ENCODE measurements at places on chromosomes 5 and 9.
A peak's percentile ranks its signal among the peaks of the same experiment; 100 is the strongest.

DNA sequence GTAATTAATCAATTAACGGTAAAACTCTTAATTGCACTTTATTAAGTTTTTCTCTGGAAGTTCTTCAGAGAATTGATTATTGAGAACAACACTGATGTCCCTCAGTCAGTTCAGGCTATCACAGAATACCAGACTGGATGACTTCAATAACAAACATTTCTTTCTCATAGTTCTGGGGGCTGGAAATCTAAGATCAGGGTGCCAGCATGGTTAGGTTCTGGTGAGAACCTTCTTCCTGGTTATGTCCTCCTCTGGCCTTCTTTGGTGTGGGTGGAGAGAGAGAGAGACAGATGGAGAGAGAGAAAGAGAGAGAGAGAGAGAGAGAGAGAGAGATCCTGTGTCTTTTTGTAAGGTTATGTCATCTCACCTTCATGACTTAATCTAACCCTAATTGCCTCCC, 71.4 kb upstream of the DAP start:
- no peak for DNase-seq

- peak; percentile 11 for DNase-seq
These were observed at the start of gene ADAMTS2 for GRCh38 chr5:179345433-179346321. ADAMTS2 (minus strand) TSS chr5:179345461; CDS start chr5:179345328, 133 bp downstream.

DNA sequence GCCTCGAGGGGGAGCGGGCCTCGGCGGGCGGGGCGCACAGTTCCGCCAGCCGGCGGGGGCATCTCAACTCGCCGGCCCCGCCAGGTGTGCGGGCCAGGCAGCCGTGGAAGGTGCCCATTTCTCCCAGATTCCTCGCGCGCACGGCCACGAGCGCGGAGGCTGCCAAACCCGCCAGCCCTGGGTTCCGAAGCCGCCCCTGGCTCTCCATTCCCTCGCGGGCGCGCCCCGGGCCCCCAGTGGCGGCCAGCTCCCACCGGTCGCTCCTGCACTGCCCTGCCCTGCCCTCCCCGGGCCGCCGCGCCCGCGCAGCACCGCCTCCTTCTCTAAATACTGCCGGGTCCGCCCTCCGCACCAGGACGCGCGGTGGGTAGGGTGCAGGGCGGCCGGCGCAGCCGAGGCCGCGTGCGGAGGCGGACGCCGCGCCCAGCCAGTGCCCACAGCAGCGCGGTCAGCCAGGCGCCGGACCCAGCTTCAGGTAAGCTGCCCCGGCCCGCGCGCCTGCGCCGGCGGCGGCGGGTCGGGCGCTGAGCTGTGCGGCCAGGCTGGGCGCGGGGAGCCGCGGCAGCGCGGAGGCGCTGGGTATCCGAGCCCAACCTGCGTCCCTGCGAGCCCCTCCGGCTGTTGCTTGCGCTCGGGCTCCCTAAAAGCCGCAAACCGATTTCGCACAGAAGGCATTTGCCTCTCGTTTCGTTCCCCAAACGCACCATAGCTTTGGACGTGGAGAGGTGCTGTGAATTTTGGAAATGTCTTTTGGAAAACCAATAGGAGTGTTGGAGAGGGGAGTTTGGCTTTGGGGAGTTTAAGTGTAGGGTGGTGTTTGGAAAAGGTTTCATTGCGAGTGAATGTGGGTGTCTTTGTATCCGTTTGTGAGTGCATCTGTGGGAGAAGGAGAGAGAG, at the start of gene TMEM171:
TMEM171 (plus strand) TSS at position 354 of the 897 bp plus-strand sequence. CDS start 2,799 bp downstream, outside the sequence.
- peak; percentile 39 for DNase-seq

GRCh38 chr5:74209571-74209970, 431.0 kb downstream of the ENC1 start:
- DNase-seq, result no peak

- DNase-seq, result no peak
These were observed 21.4 kb upstream of the BASP1 start for GRCh38 chr5:17196024-17196423.

GRCh38 chr9:4519604-4520003, 29.3 kb downstream of the SLC1A1 start:
- no peak for DNase-seq

DNA sequence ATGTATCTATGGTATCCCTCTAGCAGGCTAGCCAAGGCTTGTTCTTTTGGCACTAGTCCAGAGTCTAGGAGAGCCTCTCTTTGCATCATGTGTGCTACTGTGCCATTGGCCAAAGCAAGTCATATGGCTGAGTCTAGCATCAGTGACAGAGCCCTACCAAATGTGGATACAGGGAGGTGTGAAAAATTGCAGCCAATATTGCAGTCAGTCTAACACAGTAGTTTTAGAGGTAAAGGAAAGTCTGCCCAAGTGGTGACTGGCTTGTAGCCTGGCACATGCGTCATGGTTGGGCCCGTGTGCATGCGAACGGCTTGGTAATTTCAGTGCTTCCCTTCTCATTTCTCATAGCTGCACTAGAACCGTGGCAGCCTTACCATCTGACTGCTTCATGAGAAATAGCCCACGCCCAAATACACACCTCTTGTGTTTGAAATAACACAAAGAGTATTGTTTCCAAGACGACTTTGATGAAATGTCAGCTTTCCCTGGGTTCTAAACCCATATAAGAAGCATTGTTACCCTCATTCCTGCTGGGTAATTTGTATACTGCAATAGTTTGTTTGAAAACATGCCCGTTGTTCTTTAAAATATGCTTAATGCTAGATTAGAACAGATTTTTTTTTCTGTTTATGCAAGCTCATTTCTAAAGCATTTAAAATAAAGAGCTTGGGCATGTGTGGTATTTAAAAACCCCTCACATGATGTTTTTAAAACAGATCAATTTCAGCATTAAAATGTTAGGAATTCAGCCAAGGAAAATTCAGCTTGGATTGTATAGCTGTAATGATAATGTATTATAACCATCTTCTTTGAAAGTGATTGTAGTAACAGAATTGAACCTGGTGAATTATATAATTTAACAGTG, 113.2 kb downstream of the TLE4 start:
- no peak for DNase-seq

DNA sequence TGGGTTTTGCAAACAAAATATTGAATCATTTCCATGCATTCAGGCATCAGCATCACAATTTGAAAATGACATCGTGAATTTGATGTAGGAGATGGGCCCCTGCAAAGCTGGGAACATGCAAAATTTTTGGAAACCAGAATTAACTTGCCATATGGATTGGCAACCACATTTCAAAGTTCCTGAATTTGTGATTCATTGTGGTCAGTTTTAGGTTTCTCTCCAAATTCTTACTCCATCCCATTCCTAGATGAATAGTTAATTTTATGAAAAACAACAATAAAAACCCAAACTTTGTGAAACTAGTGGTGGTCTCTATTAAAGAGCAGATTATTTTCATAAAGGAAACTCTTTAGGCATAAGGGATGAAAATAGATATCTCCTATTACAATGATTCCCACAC, 107.8 kb upstream of the SLIT3 start:
- DNase-seq, result peak; percentile 51

GRCh38 chr5:158822099-158822498, 277.6 kb downstream of the EBF1 start:
- DNase-seq, result no peak

- DNase-seq, result peak; percentile 9
These were observed 79.6 kb upstream of the RNU6ATAC start for GRCh38 chr9:134243778-134244467.

GRCh38 chr5:56478062-56478461, 244.9 kb upstream of the ANKRD55 start:
- no peak for DNase-seq

GRCh38 chr9:125484350-125485282, 222.4 kb downstream of the MAPKAP1 start:
- DNase-seq, result peak; percentile 6

GRCh38 chr5:156850206-156850751, at the start of gene PPP1R2B:
PPP1R2B (plus strand) TSS chr5:156850295; CDS start chr5:156850563, 268 bp downstream.
- no peak for DNase-seq

GRCh38 chr5:45484781-45485180, 211.4 kb downstream of the HCN1 start:
- no peak for DNase-seq

- DNase-seq, result no peak
These were observed 176.4 kb downstream of the C5orf15 start for GRCh38 chr5:133792024-133792423.

- DNase-seq, result peak; percentile 35
These were observed 8.0 kb downstream of the PDCD1LG2 start for GRCh38 chr9:5518171-5518936.

- no peak for DNase-seq
These were observed 338.5 kb downstream of the CETN3 start for GRCh38 chr5:90071066-90071465.

DNA sequence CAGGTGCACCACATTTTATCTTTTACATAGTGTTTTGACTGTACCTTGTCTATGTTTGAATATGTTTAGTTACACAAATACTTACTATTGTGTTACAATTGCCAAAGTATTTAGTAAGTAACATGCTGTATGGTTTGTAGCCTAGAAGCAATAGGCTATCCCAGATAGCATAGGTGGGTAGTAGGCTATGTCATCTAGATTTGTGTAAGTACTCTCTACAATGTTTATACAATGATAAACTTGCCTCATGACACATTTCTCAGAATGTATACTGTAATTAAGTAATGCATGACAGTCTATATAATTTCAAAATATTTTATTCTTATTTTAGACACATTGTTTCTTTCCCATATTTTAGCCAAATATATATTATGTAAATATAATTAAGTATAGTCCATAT, 836.8 kb upstream of the CDH9 start:
- DNase-seq, result no peak

- DNase-seq, result peak; percentile 53
These were observed 45.9 kb upstream of the APC start for GRCh38 chr5:112691758-112692157.

GRCh38 chr5:148374690-148375360, 8.9 kb upstream of the FBXO38 start:
- DNase-seq, result peak; percentile 51

DNA sequence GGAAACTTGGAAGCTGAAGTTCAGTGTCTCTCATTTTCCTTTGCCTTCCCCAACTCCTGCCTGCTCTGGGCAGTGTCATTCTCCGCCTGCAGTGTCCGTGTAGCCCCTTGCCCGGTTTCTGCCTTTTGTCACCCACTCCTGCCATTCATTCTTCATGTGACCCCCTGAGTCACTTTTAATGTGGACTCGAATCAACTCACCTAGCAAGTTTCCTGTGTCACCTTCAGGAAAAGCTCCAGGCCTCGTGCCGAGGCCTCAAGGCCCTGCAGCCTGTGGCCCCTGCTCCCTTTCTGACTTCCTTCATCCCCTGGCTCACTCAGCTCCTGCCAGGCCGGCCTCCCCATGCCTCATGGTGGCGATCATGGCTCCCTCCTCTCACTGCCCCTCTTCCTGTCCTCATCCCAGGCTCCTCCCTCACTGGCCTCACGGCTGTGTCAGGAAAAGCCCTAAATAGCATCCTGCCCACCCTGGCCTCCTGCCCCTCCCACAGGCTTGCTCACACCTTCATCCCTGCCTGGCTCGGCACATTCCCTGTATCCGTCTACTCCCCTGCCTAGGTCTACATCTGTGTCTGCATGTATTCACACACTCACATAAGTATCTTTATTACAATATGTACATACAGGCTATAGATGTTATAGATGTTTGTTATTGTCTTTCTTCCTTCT, 294.9 kb downstream of the MED10 start:
- DNase-seq, result no peak

- DNase-seq, result no peak
These were observed 60.1 kb downstream of the SEMA4D start for GRCh38 chr9:89437772-89438171.

DNA sequence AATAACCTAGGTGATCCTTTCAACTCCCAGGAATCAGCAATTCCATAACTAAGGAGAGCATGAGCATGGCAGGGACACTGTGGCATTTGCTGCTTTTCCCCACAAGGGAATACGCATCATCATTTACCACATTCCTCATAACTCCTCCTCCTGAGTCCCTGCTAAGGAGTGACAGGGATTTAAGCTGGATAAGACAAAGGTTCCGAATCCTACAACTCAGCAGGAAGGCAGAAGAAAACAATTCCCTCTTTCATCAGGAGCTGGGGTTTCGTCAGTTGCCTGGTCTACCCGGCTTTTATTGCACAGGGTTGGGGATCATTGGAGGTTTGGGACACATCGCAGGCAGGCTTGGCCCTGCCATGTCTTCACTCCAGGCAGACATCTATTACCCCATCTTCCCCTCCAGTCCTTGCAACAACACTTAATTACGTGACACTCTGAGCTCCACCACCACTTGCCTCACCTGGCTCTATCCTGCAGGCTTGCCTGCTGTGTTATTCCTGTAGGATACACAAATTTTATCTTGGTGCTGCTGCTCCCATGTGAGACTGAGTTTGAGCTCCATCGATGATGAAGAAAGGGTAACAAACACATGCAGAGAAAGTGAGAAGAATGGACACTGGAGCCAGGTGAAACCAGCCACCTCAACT, 563.0 kb upstream of the KLF4 start:
- peak; percentile 36 for DNase-seq

DNA sequence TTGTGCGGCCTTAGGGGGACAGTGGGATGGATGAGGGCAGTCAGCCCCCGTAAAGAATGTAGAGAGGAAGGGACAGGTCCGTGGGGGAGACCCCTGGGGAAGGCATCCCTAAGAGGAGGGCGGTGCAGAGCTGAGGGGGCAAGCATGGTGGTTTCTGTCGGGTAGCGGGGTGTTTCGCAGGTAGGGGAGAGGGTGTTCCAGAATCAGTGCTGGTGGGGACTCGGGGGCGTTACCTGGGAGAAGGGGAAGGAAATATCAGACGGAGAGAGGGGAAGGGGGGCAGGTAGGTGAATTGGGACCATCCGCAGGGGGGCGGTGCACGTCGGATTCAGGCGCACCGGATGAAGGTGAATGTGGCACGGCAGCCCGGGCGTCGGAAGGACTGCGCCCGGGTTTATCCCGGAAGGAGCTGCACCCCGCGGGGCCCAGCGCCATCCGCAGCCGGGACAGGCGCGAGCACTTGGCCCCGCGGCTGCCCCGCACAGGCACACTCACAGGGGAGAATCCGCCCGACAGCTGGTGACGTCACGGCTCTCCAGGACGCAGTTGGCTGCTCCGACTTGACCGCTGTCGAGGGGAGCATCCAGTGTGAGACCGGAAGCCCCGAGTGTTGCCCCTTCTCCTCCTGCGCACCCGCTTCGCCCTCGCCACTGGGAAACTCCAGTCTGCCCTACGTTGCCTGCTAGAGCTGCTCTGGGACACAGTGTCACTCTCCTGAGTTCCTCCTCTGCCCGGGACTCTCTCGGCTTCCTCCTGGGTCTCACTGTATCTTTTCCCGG, 1.3 kb downstream of the CD72 start:
- DNase-seq, result peak; percentile 44

GRCh38 chr5:8079056-8079455, 210.1 kb downstream of the MTRR start:
- DNase-seq, result no peak

DNA sequence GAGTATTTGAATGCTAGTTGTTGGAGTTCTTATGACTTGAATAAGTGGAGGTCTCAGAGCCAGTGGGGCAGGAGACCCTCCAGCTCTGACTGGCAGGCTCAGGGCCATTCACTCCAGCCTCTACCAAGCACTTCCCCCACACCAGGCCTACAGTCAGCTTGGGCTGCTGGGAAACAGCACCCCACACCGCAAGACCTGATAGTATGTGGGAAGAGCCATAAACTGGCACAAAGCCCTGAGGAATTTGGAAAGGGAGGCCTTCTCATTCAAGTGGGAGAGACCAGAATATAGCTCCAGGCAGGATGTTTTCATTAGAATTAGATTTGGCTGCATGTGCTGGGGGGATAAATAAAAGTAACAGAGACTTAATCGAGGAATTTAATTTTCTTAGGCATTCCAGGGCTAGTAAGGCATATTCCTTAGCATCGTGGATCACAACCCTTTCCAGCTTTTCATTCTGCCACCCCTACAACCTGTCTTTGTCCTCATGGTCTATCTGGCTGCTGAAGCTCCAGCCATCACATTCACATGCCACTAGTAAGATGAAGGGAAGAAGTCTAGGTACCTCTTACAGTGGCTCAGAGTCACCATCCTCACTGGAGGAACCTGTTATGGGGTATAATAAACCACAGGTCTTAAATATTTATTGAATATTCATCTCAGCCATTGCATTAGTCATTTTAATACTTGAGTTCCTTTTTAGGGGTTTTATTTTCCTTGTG, 47.5 kb downstream of the TMOD1 start:
- no peak for DNase-seq
